Sigmoid colon (tissue), 7 donors: ENCODE measurements at places on chromosomes 4 and X.
A peak's percentile ranks its signal among the peaks of the same experiment; 100 is the strongest.

DNA sequence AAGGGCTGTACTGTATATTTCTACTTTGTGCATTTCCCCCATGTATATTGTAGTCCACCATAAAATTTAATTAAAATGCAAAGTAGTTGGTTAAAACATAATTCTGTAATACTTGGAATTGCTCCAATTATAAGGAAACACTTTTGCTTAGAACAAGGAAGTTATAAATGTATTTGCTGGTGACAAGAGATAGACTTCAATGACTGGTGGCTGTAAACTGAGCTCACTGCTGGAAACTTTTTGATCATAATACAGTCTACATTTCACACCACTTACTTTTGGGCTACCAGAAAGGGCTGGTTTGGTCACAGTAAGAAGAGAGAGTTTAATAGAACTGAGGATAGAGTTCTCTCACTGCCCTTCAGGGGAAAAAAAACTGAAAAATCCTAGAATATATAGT, 32.7 kb downstream of the DCAF8L2 start:
- no peak overlapping the region for H3K4me3 ChIP-seq
- no peak overlapping the region for H3K27ac ChIP-seq

DNA sequence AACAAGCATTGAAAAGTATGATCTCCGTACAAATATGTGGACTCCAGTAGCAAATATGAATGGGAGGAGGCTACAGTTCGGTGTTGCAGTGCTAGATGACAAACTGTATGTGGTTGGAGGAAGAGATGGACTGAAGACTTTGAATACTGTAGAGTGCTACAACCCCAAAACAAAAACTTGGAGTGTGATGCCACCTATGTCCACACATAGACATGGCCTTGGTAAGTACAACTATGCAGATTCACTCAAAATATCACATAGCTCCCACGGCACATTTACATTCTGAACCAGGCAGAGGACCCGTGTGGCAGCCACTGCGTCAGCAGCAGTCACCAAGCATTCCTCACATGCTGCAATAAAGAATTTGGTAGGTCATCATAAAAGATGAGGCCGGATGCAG, 41.3 kb downstream of the KLHL5 start:
- no peak overlapping the region for H3K27ac ChIP-seq
- DNase-seq = no peak
- H3K4me3 ChIP-seq = no peak overlapping the region
- no peaks in the 10 kb centered on the region for H3K27me3 ChIP-seq
- no peaks in the 10 kb centered on the region for H3K4me1 ChIP-seq

- no peaks in the 10 kb centered on the region for H3K4me1 ChIP-seq
- no peaks in the 10 kb centered on the region for H3K36me3 ChIP-seq
- no peaks in the 10 kb centered on the region for H3K27me3 ChIP-seq
- H3K4me3 ChIP-seq = no peak overlapping the region
- DNase-seq = no peak
These were observed 294.1 kb downstream of the GBA3 start for GRCh38 chr4:22986881-22987280.

GRCh38 chrX:78548012-78548411, 111.1 kb downstream of the RTL3 start:
- no peak overlapping the region for H3K4me3 ChIP-seq
- H3K27ac ChIP-seq = no peak overlapping the region
- H3K4me1 ChIP-seq = no peaks in the 10 kb centered on the region
- H3K27me3 ChIP-seq = no peaks in the 10 kb centered on the region

GRCh38 chr4:29770627-29771026, 949.5 kb upstream of the PCDH7 start:
- no peaks in the 10 kb centered on the region for H3K36me3 ChIP-seq
- no peak overlapping the region for H3K27ac ChIP-seq
- no peaks in the 10 kb centered on the region for H3K4me1 ChIP-seq
- H3K4me3 ChIP-seq = no peak overlapping the region
- no peak for DNase-seq
- H3K27me3 ChIP-seq = no peaks in the 10 kb centered on the region

DNA sequence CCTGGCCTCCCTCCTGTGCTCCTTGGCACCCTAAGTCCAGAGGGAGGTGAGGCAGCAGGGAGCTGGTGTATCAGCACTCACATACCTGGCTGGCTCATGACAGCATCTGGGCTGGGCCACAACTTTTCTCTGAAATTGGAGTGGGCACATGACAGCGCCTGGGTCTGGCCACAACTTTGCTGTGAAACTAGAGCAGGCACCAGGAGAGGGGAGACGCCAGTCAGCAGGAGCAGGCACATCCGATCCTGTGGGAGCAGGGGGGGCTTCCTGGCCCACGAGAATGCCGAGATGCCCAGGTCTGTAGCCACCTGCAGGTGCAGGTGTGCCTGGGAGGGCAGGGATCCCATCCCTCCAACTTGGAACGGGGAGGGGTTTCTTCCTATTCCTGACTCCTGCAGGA, 69.7 kb upstream of the PPP3CA start:
- H3K4me1 ChIP-seq = no peaks in the 10 kb centered on the region
- no peak for DNase-seq
- no peak overlapping the region for H3K4me3 ChIP-seq
- no peak overlapping the region for H3K27ac ChIP-seq

GRCh38 chrX:153897899-153898298, 6.6 kb upstream of the AVPR2 start:
- no peak overlapping the region for H3K27ac ChIP-seq
- no peak overlapping the region for H3K4me3 ChIP-seq
- DNase-seq = no peak
- H3K27me3 ChIP-seq = no peaks in the 10 kb centered on the region

GRCh38 chr4:122458625-122459024, 2.1 kb upstream of the IL2 start:
- no peak for DNase-seq
- no peaks in the 10 kb centered on the region for H3K36me3 ChIP-seq
- H3K4me1 ChIP-seq = no peaks in the 10 kb centered on the region
- H3K4me3 ChIP-seq = peak overlapping the region; percentile 2
- no peak overlapping the region for H3K27ac ChIP-seq

DNA sequence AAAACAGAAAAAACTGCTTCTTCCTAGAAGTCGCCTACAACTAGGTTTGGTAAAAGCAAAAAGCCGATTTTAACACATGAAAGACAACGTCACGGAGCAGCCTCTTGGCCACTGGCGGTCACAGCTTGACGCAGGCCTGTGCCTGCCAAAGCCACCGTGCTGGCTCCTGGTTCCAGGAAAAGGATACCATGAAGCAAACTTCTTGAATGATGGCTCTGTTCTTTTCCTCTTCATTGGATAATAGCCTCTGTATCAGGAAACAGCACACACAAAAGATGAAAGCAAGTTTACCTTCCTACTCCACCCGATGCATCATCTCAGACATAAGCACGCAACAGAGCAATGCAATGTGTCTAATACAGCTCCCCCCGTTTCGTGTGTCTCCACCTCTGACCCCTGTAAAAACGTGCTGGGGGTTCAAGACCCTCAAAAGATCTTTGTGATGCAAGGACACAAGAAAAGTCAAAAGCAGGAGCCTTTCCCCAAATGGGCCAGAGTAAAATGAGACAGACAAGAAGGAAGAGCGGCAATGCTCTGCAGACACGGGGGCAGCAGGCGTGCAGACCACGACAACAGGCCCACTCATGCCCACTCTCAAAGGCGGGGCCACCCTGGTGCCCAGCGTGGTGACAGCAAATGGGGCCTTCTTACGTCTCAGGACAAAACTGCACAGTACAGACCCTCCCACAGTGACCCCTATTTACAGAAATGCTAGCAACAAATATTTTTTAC, 19.4 kb downstream of the GAK start:
- H3K27ac ChIP-seq = no peak overlapping the region
- H3K36me3 ChIP-seq = peaks cover 9% of the 10 kb centered on the region
- no peak overlapping the region for H3K4me3 ChIP-seq
- no peaks in the 10 kb centered on the region for H3K27me3 ChIP-seq
